ENCODE measurements at places on chromosomes 2 and 18.

DNA sequence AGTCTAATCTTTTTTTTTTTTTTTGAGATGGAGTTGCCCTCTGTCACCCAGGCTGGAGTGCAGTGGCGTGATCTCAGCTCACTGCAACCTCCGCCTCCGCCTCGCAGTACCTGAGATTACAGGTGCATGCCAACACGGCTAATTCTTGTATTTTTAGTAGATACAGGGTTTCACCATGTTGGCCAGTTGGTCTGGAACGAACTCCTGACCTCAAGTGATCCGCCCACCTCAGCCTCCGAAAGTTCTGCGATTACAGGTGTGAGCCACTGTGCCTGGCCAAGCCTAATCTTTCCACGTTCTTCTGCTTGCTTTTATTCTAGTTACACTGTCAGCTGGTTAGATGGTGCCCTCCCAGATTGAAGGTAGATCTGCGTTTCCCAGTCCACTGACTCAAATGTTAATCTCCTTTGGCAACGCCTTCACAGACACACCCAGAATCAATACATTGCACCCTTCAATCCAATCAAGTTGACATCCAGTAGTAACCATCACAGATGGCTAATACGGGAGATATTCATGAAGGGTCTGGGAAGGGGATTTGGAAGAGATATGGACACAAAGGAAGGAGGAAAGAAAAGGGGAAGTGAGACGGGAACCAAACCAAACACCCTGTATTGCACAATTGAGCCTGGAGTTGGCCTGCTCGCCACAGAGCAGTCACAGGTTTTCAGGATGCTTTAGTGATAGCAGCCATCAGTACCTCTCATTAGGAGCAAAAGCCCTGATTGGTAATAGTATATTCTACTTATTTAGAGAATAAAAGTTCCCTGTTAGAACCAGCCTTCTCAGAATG is 229.8 kb downstream of the PIK3C3 start:
- DNase-seq, result no peak

DNA sequence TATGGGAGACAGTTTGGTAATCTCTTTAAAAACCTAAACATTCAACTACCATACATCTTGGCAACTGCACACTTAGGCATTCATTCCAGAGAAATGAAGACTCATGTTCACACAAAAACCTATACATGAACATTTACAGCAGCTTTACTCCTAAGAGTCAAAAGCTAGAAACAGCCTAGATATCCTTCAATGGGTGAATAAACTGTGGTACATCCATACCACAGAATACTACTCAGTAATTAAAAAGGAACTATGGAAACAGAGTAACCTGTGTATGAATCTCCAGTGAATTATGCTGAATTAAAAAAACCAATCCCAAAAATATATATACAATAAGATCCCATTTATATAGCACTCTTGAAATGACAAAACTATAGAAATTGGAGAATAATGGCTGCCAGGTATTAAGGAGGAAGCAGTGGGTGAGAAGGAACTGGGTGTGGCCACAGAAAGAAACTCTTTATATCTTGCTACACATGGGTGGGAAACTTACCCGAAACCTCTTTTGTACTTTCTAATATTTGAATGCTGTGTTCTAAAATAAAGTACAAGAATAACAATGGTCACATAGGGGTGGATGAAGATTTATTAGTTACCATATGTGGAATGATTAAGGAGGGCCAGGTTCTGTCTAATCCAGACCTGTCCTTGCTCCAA is 13.7 kb downstream of the SESTD1 start:
- no peak for DNase-seq

DNA sequence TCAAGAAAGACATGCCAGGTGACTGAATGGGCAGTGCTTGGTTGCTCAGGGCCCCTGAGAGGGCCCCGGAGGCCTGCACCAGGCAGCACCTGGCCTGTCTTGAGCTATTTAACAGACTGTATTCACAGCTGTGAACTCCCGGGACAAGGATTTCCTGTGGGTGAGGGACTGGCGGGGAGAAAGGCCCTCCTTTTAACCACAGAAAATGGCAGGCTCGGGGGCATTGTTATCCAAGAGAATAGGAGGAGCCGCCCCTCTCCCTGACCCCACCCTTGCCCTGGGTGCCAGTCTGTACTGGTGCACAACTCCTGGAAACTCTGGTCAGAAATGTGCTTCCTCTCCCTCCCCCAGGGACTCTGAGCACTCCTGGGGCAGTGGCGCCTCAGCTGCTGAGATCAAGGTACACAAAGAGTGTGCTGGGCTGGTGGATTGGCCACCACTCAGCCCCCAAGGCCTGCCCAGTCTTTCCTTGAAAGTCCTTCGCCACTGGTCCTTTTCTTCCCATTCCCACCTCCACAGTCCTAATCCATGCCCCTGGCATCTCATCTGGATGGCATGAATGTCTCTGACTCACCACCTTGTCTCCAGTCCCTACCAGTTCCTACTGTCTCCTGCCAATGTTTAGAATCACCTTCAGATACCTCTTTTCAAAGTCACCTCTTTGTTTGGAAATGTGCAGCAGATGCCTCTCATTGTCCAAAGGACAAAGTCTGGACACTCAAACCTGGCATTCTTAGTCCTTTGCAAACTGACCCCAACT is 19.6 kb upstream of the EPAS1 start:
- DNase-seq, result no peak

DNA sequence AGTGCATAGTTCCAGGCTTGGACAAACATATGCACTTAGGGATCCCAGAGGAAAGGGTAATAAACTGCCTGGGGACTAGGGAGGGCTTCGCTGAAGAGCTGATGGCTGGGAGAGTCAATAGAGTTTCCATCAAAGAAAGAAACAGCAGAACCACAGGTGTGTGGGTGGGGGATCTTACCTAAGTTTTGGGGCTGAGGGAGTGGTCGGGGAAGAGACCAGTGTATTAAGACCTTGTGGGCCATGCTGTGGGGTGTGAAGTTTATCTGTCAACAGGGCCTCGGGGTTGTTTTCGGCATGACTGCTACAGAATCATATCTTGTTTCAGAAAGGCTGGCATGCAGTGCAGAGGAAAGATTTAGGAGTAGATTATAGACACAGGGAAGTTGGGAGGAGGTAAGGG is 31.2 kb upstream of the GTF2A1L start:
- DNase-seq, result no peak

DNA sequence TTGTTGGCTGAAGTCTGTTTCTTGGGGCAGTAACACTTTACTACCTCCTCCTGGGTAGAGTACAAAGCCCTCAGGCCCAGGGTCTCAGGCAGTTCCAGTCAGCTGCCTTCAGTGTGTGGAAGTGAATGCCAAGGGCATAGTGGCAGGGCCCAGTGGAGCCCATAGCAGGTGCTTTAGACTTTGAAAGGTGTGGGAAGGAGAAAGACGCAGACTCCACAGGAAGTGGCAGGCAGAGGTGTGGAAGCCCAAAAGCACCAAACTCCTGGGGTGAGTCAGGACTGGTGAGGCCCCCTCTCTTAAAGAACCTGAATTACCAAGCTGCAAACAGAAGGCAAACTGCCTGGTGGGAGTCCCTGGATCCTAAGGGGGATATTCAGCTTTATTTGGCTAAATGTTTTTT is 45.3 kb downstream of the ADAM23 start:
- no peak for DNase-seq

GRCh38 chr2:202545523-202545922 is 89.2 kb upstream of the FAM117B start:
- no peak for DNase-seq

GRCh38 chr2:37376421-37377186 is 32.2 kb downstream of the QPCT start:
- peak; percentile 42 for DNase-seq

GRCh38 chr2:218569661-218570500 is 1.2 kb downstream of the CNOT9 start:
- DNase-seq, result no peak

GRCh38 chr18:14974576-14974975 is 226.6 kb downstream of the ANKRD30B start:
- DNase-seq, result no peak

GRCh38 chr2:74551530-74551929 is 2.2 kb downstream of the LOXL3 start:
- DNase-seq, result no peak

DNA sequence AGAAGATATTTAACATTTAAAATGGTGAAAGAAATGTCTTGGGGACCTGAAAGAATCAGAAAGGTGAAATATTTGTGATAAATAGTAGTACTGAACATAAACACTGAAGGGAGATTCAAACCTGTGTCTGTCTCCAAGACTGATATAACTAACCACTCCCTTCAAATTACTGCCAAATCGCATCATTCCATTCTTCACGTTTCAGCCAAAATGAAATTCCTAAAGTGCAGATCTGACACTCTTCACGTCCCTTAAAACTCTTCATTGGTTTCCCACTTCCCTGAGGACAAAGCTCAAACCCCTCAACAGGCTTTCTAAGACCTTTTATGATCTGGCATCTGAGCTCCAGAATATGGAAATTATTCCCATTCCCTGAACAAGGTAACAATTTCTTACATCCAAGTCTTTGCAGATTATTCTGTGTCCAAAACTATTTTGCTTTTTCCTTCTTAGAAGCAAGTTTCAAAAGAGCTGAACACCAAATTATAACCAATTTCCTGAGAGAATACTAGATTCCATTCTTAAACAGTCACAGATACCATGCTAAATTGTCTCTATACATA is 18.9 kb downstream of the SLC8A1 start:
- DNase-seq, result no peak

GRCh38 chr2:34252111-34252510 is 653.0 kb upstream of the FAM98A start:
- DNase-seq, result no peak

GRCh38 chr18:26919201-26919600 is 53.7 kb upstream of the AQP4 start:
- DNase-seq, result no peak

GRCh38 chr18:12336887-12337286 is 28.8 kb downstream of the TUBB6 start:
- DNase-seq, result no peak

DNA sequence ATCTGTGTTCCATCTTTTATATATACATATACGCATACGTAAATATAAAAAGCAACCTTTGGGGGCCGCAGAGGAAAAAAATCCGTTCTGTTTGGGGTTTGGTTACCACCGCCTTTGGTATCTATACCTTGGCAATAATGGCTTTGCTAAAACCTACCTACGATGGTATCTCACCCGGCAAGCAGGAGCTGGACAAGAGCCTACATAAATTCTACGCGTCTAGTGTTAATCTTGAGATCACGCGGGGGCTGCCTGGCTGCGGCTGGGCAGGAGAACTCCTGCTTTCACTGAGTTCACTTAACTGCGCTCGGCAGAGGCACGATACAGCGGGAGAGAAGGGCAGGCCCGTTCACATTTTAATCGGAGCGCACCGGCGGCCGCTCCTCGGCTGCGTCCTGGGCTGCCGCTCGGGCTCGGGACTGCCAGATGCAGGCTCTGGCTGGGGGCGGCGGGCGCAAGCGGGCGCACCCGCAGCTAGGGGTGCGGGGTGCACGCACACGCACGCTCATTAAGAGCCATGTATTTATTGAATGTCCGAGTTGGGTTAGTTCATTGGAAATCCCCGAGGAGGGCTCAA is 1.7 kb upstream of the POU3F3 start:
- DNase-seq, result peak; percentile 16

DNA sequence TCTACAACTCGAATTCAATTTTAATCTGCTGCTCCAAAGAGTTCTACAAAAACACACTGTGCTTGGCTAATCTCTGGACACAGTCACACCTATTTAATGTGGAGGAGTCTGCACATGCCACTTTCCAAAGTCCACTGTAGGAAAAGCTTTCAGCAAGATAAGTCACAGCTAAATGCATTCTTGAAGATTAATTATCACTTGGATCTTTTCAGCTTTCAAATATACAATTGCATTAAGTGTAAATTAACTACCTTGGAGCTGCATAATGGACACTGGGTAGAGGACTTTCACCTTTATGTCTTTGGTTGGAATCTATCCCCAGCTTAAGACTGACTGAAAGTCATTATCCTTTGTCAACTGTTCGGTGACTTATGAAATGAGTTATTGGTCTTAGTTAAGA is 565.1 kb downstream of the PIK3C3 start:
- DNase-seq, result no peak

- DNase-seq, result peak; percentile 54
These were observed 678.8 kb downstream of the KCNJ3 start for GRCh38 chr2:155377266-155377680.

DNA sequence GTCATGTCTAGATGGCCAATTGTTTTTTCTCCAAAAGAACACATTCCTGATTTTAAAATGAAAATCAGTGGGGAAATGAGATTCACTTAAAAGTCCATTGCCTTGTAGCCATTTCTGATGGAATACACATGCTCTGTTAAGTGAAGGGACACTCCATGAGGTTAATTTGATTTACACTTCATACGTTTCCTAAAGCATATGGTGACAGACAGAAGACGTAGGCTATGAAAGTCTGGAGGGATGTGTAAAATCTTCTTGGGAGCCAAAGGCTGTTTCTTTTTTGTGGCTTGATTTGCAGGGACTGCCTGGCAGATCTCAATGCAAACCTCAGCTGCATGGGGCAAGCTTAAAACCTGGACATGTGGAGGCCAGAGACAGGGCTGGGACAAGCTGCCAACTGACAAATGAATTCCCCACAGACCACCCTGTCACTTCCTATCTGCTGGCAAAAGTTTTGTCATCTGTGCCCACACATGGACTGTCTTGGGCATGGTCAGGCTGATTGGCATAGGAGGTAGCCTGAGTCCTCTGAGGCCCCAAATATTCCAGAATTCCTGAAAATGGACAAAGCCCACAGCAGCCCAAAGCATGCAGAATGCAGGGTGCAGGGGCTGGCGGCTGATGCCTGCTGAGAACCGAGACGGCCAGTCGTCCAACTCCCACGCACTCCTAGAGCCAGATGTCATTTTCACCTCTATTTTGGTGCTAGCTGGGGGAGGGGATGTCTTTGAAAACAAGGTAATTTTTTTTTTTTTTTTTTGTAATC is 73.9 kb downstream of the SDC1 start:
- no peak for DNase-seq

DNA sequence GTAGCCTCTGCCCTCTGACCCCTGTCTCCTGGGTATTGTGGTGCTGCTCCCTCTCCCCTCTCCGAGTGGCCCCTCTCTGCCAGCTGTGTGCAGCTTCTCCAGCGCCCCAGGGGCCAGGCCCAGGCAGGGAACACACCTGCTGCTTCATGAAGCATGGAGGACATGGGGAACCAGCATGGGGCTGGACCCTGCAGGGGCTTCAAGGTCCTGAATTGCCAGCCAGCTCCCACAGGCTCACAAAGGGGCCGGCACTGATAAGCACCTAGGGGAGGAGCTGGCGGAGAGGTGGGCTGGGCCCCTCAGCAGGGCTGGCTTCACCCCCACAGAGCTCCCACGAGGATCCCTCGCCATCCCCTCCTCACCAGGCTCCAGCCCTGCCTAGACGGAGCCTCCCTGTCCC is 77.4 kb upstream of the GPC1 start:
- no peak for DNase-seq

- no peak for DNase-seq
These were observed 878.3 kb upstream of the ID2 start for GRCh38 chr2:7803515-7803914.

- DNase-seq, result no peak
These were observed 75.1 kb downstream of the PLEKHM3 start for GRCh38 chr2:207950063-207950760.
